ENCODE measurements at places on chromosomes 11 and 22.

DNA sequence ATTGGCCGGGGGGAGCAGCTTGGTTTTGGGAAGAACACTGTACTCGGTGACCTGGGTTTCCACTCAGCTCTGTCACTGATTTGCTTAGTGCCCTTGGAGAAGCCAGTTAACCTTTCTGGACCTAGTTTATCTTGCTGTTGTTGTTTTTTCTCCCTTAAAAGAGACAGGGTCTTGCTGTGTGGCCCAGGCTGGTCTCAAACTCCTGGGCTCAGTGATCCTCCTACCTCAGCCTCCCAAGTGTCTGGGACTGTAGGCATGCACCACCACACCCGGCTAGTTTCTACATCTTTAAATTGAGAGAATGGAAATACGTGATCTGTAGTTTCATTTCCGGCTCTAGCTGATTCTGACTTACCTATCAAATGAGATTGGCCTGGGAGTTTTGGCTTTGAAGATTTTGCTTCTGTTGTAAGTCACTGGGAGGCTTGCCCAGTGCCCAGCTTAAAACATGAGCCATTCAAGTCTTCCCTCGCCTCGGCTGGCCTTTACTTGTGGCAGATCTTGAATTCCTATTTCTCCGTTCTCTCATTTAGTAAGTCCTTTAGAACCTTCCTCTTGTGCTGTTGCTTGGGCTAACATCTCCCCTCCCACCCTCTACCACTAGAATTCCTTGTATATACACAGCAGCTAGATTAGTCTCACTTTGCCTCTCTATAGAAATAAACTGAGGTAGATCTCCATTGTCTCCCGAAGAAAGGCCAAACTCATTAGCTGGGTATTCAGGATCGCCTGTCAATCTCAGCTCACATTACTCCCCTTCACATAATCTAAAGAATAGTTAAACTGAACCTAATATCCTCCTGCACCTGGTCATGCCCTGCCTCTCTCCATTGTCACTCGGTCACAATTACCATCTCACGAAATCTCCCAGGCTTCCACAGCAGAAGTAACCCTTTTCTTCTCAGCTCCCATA is 87.7 kb upstream of the SLC25A18 start:
- DNase-seq = no peak

DNA sequence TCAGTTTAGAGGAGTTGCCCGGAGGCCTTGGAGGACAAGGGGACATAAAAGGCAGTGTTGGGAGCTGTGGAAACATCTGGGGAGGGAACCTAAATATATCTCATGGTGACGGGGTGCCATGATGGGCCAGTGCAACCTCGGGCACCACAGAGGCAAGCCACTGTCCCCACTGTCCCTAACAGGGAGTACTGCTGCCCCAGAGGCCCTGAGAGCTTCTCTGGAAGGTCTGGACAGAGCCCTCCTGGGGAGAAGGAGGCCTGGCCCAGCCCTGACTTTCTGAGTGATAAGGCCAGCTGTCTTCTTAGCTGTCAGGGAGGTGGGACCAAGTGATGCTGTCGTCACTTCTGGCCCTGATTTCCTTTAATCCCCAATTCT is 5.5 kb upstream of the P2RY6 start:
- DNase-seq = no peak

- no peak for DNase-seq
These were observed 28.9 kb downstream of the APOL1 start for GRCh38 chr22:36281781-36282327.

GRCh38 chr11:72578566-72578965 is 95.7 kb downstream of the PDE2A start:
- DNase-seq = no peak

DNA sequence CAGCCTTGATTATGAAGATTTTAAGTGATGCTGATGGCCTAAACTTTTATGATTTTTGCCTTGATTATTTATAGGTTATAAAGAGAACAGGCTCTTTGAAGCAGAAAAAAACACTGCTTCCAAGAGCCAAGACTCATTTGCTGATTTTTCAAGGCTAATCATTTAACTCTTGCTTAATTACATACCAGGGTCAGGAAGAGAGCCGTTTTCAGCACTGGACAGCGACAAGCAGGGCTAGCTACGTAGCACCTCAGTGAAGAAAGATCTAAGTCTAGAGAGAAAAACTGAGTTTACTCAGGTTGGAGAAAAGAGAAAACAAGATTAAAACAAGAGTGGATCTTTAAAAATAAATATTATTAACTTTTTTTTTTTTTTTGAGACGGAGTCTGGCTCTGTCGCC is 615.4 kb upstream of the B3GAT1 start:
- peak; percentile 16 for DNase-seq

- no peak for DNase-seq
These were observed 53.7 kb upstream of the DEPDC7 start for GRCh38 chr11:32962016-32962415.

- no peak for DNase-seq
These were observed 1.1 kb upstream of the BIRC2 start for GRCh38 chr11:102345904-102346303.

DNA sequence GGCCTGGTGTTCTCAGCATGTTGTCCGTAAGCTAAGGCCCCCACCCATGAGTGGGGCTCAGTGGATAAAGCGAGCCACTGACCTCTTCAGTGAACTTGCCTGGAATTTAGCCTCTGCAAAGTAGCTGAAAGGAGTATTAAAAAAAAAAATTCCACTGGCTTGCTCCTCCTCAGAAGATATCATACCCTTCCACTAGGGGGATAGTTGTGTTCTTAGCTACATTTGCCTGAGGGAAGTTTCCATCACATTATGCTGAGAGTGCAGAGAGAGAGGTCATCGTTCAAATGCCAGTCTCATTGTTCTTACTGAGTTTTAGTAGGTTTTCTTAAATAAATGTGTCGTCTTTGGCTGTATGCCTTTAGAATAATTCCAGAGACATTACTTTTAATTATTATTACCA is 879.7 kb downstream of the JRKL start:
- DNase-seq = no peak

DNA sequence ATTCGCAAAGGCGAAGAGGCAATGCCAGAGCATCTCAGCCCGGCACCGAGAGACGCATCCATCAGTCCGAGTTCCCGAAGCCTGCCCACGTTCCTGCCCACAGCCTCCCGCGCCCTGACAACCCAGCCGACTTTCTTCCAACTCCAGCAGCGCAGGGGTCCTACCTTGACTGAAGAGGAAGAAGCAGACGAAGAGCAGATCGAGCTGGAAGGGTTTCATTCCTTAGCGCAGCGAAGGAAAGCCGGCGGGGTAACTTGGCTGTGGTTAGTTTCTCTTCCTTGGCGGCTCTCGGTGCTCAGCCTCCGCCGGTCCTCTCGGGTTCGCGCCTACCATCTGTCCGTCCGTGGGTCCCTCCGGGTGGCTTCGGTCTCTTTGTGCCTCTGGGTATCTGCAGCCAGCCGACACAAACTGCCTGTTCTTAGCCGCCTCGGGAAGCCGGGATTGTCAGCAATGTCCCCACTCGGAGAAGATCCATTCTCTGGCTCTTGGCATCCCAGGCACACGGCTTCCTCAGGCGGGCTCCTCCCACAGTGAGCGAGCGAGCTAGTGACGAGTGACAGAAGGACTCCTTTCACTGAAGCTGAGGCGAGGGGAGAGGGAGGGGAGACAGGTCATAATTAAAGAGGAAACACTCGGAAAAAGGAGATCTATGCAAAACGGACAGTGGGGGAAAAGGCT is at the start of gene KIRREL3:
KIRREL3 (minus strand) TSS at position 480 of the 678 bp plus-strand sequence.
- DNase-seq = no peak

DNA sequence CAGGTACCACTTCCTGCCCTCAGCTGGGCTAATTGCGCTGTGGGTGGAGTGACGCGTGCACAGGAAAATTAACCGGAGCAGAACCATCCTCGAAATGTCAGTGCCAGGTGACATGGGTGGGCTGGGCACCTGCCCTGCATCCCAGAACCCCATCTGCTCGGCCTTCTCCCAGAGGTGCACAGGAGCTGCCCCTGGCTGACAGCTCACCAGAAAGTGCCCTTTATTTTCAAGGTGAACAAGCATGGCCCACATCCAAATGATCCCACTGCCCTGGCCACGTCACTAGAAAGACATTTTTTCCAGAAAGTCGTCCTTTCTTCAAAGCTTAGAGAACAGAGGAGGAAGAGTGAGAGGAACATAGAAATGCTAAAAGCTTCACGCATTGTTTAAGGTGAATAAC is 4.1 kb upstream of the ELFN2 start:
- no peak for DNase-seq

- no peak for DNase-seq
These were observed 56.2 kb upstream of the SC5D start for GRCh38 chr11:121236115-121237001.

- DNase-seq = no peak
These were observed 8.9 kb downstream of the SULT4A1 start for GRCh38 chr22:43853328-43853931.

- DNase-seq = no peak
These were observed 25.5 kb downstream of the SPATA19 start for GRCh38 chr11:133819746-133820315.

DNA sequence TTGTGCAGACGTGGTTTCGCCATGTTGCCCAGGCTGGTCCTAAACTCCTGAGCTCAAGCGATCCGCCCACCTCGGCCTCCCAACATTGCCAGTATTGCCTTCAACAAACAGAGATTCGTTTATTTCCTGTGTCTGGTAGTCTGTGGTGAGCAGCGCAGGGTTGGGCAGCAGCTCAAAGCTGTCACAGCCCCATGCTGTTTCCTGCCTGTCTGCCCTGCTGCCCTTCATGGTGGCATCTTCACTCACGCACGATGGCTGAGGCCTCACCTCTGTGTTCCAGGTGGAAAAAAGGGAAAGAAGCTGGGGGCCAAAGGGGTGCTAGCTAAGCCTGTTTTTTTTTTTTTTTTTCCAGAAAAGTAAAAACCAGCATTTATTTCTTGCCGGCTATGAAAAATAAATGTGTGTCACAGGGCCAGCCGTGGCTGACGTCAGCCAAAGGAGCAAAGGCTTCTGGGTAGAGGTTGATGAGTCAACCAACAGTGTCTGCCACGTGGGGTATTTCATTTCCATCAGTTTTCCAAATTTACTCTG is 28.8 kb downstream of the TBC1D22A start:
- peak; percentile 81 for DNase-seq

DNA sequence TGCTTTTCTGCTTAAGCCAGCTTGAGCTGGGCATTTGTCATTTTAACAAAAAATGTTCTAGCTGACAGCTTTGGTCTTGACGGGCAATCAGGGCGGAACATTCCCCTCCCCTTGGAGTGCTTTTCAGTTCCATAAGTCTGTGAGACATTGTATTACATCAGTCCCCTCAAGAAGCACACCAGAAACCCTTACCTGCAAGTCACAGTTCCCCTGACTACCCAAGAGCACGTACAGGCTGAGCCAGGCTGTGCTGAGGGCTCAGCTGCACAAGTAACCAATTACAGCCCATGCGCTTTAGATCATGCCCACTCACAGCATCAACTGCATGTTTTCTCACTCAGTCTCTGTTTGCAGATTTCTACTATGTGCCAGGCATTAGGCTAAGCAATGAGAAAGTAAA is 19.1 kb downstream of the HIRA start:
- no peak for DNase-seq

- peak; percentile 35 for DNase-seq
These were observed 555.8 kb downstream of the BUD13 start for GRCh38 chr11:116217006-116217405.

DNA sequence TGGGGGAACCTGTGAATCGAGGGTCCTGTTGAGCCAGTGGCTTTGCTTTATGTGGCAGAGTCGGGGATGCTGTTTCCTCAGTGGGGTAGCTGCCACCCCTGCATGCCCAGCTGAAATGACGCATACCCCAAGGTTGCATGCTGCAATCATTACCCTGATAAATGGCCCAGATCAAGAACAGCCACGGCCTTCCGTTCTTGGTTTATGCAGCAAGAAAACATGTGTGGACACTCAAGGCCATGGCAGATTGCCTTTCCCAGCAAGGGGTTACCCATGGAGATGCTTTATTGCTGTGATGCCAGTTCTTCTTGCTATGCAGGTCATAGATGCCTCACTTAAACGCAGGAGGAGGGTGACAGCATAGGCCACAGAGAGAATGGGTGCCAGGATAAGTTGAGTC is 14.3 kb upstream of the SREBF2 start:
- DNase-seq = no peak

GRCh38 chr11:122843281-122844141 is 5.2 kb downstream of the CRTAM start:
- DNase-seq = no peak

DNA sequence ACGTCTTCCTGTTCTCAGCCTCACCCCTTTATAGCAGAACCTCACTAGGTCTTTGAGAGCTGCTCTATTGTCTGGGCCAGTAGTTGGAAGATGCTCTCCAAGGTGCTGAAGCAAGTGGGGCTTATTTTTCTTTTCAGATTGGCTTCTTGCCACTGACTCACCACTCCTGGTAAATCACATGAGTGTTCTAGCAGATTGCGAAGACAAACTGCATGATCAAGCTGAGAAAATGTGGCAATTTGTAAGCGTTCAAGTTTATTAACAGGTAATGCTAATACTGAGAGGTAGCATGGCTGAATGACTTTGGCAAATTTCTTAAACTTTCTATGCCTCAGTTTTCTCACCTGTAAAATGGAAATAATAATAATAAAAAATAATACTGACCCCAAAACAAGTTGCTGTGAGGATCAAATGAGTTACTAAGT is 59.2 kb downstream of the CACNG2 start:
- DNase-seq = peak; percentile 86

Data from inflammatory macrophage (primary cell).